ENCODE measurements at places on chromosomes 1 and 21.

GRCh38 chr1:40404670-40405462 lies 31.3 kb downstream of the SMAP2 start:
- peak; percentile 55 for DNase-seq

- DNase-seq, result no peak
Measured at GRCh38 chr1:112312315-112312714, 83.7 kb upstream of the CTTNBP2NL start.

DNA sequence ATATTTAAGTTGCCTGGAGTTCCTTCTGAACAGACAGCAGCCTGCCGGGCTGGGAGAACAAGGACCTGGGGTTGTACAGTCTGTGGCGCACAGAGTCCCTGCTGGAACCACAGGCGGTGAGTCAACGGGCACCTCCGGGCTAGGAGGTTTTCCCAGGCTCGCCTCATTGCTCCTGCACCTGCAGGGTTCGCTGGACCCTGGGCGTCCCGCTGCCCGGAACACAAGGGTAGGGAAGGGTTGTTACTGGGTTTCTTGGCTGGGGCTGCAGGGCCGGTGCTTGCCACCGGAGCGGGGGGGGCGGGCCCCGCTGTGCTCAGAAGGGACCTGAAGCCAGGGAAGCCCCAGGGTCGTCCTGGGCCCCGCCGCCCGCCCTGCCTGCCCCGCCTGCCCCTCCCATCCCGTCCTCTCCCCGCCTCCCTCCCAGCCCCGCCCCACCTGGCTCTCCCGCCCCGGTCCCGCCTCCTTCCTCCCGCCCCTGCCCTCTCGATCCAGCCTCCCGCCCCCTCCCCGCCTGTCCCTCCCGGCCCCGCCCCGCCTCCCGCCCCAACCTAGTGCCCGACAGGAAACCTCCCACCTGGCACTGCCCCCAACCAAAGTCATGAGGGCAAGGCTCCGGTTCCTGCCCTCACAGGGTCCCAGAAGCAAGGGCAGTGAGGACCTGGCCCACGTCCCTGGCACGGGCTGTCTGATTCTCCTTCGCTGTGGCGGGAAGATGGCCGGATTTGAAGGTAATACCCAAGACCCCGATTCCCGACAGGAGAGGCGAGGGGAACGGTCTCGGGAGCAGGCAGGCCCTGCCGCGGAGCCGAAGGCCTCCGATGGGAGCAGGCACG lies 6.8 kb downstream of the JMJD4 start:
- no peak for DNase-seq

DNA sequence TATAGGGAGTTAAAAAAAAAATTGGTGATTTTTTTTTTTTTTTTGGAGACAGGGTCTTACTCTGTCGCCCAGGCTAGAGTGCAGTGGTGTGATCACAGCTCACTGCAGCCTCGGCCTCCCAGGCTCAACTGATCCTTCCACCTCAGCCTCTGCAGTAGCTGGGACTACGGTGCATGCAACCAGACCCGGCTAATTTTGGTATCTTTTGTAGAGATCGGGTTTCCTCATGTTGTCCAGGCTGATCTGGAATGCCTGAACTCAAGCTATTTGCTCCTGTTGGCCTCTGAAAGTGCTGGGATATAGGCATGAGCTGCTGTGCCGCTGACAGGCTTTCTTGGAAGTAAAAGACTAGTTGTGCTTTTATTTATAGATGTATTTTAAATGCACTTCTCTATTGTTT lies 3.0 kb downstream of the CDC42 start:
- DNase-seq, result no peak

DNA sequence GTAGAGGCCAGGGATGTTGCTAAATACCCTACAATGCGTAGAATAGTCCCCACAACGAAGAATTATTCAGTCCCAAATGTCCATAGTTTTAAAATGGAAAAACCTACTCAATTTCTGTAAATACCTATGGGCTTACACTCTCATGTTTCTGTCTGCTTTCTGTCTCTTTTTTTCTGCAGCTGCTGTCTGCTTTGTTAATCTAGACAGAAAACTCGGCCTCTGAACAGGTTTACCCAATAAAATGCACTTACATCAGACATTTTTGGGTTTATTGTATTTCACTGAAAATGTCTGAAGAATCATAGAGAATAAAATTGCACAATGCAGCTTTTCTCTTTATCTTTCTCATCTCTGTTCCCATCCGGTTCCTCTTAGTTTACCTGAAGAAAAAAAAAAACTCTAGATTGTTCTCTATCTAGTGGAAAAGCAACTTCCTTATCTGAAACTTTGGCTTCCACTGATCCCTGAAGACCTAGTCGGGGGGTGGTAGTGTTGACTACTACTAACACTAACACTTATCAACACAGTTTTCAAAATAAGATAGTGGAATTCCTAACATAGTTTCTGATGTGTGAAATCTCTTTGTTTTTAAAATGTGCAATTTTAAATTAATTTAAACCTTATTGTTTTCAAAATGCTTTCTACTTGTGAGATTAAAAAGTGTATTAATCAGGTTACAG lies 76.9 kb upstream of the CCDC190 start:
- DNase-seq, result no peak

GRCh38 chr1:228867108-228867950 lies 132.1 kb downstream of the RHOU start:
- DNase-seq, result no peak

- DNase-seq, result no peak
Measured at GRCh38 chr21:41451753-41452676, 26.0 kb downstream of the MX1 start.

- DNase-seq, result peak; percentile 94
Measured at GRCh38 chr1:9629445-9630201, 21.9 kb upstream of the PIK3CD start.

DNA sequence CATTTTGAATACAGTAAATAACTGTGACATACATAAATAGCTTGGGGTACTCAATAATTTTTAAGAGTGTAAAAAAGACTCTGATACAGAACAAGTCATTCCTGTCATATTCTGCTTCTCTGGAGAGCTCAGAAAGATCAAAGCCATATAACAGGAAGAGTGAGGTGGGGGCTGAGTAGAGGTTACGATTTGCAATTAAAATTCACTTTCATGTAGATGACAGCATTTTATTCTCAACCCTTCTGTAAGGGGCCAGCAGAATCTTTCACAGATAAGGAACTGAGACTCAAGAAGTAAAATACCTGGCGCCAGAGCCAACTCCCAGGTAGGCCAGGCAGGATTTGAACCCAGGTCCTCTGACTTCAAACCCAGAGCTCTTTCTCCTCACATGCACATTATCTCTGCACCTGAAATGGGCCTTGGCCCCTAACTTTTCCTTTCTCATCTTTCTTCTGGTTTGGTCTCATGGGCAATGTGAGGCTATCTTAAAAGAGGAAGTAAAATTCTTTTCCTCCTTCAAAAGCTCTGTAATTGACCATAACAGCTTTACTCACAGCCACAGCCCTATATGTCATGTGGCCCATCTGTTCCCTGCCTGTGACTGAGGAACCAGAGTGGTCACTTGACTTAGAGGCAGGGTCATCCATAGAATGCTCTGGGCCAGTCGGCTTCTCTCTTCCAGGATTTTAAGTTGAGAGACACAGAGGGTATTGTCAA lies 80.9 kb upstream of the SYT6 start:
- peak; percentile 76 for DNase-seq

- DNase-seq, result no peak
Measured at GRCh38 chr1:19483261-19483660, 2.1 kb downstream of the CAPZB start.

DNA sequence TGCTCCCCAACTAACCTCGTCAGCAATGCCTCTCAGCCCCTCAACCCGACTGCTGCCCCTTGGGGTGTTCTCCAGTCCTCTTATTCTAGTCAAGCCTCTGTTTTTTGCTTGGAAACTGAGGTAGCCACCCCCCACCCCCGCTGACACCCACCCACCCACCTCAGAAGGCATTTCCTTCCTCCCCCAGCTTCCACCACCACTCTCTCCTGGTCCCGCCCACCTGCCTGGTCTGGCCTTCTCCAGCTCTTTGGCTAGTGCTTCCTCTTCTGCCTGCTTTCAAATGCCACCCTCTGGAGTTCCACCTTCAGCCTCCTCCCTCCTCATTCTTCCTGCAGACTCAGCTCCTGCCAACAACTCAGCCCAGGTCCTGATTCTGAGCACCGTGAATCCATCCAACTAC lies 35.3 kb downstream of the OLFML2B start:
- DNase-seq, result no peak

- DNase-seq, result no peak
Measured at GRCh38 chr1:245876586-245876985, 630.5 kb downstream of the SMYD3 start.

DNA sequence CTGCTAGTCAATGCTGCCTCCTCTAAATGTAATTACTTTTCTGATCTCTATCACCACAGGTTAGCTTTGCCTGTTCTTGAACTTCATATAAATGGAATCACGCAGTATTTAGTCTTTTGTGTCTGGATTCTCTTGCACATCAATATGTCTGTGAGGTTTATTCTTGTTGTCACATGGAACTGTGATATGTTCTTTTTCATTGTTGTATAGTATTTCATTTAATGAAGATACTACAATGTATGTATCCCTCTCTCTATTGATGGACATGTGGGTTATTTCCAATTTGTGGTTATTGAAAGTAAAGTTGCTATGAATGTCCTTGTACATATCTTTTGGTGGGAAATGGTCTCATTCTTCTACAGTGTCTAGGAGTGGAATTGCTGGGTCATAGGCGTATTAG lies 16.7 kb upstream of the PADI1 start:
- no peak for DNase-seq

DNA sequence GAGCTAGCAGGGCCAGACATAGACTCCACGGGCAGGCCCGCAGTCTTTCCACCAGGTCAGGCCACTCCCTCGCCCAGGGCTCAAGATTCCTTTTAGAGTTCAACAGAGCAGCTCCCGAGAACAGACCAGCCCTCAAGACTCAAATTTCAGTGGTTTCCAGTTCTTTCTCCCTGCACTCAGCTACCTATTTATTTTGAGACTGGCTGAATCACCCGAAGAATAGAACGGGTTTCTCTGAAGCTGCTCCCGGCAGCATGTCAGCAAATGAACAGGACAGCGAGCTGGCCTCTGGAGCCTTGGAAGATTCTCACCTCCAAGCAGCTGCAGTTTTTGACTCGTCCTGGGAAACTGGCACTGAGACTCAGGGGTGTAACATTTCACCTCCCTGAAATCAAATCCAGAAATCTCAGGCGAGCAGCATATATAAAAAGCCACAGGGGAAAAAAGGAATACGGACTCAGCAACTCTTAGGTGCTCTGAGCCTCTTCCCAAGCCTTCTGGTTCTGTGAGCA lies 177.9 kb downstream of the CLIC6 start:
- no peak for DNase-seq

GRCh38 chr1:24236789-24237371 lies 49.8 kb upstream of the IFNLR1 start:
- DNase-seq, result no peak
